T-helper 17 cell (primary cell): ENCODE measurements at places on chromosomes 7 and 10.

DNA sequence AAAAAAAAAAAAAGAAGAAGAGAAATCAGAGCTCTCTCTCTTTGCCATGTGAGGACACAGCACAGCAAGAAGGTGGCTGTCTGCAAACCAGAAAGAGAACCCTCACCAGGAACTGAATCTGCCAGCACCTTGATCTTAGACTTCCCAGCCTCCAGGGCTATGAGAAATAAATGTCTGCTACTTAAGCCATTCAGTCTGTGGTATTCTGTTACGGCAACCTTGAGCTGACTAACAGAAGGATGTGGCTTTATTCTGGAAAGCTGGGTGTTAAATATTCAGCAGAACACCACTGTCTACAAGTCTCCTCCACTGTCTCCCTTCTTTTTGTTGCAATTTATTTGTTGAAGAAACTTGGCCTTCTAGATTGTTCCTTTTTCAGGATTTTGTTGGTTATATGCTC is 5.0 kb downstream of the COL26A1 start:
- DNase-seq: no peak

GRCh38 chr7:123792547-123792946 is 43.7 kb upstream of the WASL start:
- no peak for DNase-seq

DNA sequence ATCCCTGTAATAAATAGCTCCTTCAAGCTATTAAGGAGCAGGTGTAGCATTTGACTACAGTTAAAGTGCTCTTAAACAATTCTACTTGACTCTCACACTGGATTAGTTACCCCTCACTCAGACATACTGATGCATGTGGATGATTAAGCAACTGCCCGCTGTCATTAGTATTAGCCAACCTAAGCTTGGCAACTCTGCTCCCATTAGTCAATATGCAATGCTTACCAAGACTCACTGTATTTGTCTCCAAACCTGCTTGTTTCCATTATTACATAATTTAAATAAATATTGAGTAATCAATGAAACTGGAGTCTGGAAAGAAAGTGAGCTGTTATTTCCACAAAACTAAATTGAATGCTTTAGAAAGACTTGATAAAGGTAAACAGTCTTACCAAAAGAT is 144.0 kb upstream of the ASAH2 start:
- no peak for DNase-seq

DNA sequence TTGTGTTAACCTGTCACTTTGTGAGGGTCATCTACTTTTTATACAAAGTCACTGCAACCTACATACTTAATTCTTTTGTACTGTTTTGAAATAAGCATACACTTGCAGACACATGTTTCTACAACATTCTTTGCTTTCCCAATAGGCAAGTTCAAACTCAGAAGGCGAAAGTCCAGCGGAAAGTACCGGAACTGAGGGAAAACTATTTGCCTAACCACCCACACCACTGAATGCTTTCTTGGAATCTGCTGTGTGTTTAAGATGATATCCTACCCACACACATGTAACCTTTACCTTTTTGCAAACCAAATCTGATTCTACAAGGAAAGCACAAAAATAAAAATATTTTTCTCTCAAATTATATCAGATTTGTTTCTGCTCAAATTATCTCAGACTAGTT is 139.4 kb upstream of the AGR3 start:
- DNase-seq: no peak
